ENCODE measurements at places on chromosomes 4 and X.
A peak's percentile ranks its signal among the peaks of the same experiment; 100 is the strongest.

GRCh38 chrX:115894087-115894486 is 276.5 kb upstream of the AGTR2 start:
- peak; percentile 12 for DNase-seq

- DNase-seq, result no peak
Observed at GRCh38 chrX:48465336-48465933, 4.6 kb downstream of the SLC38A5 start.

DNA sequence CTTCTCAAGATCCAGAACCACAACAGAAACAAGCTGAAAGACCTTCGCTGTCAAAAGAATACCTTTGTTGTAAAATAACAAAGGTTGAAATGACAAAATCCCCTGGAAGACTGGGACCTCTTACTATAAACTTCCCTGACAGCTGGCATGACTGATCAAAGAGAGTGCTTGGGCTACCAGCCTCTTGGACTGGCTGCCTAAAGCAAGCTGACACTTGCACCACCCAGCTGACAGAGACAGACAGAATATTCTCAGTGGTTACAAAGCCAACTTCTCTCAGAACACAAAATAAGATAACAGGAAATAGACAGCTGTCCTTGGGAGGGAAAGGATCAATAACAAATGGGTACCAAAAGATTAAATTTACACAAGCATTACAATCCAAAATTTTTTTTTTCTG is 241.7 kb upstream of the SPOCK3 start:
- DNase-seq, result no peak

DNA sequence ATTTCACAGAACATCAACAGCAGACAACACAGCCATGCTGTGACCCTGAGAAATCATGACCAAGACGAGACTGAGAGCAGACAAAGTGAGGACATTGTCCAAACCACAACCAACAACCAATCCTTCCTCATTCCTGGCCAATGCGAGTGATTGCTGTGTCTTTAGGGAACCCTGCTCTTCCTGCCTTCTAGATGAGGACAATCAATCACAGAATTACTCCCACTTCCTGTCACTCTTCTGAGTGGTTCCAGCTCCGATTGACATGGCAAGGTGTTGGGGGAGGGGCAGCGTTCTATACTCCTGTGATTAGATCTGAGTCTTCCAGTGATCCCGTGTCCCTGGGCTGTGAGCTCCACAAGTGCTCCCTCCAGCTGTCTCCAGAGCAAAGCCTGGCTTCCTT is 227.8 kb downstream of the STIM2 start:
- DNase-seq, result no peak

GRCh38 chr4:99100876-99101275 is 12.3 kb upstream of the ADH5 start:
- no peak for DNase-seq

GRCh38 chrX:9844936-9845577 is 58.8 kb downstream of the SHROOM2 start:
- DNase-seq, result no peak

DNA sequence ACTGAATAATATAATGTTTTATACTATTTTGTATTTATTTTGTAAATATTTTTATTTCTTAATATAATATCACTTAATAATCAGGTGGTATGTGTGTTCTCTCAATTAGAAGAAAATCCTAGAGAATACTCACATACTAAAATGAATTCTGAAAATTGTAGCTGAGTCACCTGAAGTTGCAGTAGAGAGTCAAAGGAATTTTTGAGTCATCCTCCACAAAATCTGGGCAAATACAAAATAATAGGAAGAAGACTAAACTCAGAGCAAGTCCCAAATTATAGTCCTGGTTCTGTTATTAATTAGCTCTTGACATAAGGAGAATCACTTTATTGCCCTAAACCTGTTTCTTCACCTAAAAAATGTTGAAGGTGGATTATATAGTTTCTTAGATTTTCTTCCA is 57.8 kb downstream of the SPATA4 start:
- DNase-seq, result peak; percentile 4

DNA sequence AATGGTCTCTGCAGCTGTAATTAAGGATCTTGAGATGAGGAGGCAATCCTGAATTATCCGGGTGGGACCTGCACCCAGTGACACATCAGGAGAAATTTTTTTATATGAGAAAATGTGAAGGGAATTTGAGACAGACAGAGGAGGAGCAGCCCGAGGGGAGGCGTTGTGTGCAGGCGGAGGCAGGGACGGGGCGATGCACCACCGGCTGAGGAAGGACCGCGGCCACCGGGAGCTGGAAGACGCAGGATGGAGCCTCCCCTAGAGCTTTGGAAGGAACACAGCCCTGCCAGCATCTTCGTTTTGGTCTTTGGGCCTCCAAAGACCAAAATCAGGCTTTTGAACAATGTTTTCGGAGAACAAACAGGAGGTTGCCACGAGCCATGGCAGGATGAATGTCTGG is 85.0 kb upstream of the ADRA2C start:
- no peak for DNase-seq

DNA sequence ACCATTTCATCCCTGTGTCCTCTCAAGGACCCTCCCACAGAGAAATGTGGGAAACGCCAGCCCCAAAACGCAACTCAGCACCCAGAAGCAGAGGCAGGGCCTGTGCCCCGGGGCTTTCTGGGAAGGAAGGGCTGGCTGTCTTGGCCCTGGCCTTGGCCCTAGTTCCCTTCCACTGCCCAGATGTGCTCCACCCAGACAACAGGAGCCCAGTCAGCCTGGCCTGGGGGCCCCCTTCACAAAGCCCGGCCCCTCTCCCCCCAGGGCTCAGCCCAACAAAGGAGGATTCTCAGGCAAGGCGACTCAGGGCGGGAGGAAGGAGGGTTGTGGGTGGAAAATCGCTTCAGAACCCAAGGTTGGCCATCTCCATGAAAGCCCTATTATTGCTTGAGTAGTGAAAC is 82.5 kb downstream of the PJA1 start:
- DNase-seq, result no peak

DNA sequence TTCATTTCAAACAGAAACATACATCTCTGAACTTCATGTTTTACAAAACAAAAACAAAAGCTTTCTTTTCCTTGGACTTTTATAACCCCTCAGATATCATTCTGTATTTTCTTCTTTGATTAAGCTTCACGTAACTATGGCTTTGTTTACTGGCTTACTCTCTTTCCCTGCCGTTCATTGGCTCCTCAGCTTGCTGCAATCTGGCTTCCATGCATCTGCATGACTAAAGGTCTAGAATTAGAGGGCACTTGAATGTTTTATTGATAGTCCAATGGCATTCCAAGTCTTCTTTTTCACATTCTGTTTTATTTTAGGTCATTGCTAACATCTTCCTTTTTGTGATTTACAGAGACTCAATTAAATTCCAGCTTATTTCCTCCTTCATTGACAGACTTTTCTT is 487.6 kb downstream of the GRXCR1 start:
- no peak for DNase-seq

DNA sequence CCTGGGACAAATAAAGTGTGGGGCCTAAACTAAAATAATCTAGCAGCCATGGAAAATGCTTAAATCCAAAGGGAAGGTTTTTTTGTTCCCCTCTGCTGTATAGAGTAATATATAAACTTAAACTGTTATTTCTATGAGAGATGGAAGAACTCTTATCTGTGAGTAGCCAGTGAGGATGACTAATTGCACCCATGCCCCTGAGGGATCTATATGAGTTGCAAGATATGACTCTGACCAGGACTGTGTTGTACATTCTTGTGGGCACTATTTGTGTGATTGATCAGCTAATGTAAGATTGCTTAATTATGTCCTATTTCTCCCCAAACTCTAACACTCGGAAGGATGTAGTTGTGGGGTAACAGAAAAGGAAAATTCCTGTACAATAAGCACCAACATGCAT is 35.2 kb upstream of the AMBN start:
- DNase-seq, result no peak

GRCh38 chr4:37816719-37817118 is 9.8 kb upstream of the PGM2 start:
- DNase-seq, result no peak

DNA sequence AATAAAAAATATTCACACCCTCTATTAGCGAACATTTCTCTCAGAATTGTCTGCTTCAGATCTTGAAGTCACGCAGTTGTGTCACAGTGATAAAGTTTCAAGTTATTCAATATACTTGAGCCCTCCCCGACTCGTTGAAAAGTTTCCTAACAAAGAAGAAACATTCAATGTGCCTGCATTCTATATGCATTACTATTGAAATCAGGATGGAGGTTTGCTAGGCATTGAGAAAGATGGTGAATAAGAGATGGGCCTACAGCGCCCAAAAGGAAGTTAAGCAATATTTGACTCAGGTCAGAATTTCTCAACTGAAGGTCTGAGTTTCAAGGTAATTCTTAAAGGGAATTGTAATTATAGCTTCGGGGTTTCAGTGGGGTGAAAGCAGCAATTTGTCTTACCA is 6.1 kb downstream of the TCEANC start:
- no peak for DNase-seq

- no peak for DNase-seq
Observed at GRCh38 chrX:120727911-120728310, 98.1 kb upstream of the C1GALT1C1 start.

DNA sequence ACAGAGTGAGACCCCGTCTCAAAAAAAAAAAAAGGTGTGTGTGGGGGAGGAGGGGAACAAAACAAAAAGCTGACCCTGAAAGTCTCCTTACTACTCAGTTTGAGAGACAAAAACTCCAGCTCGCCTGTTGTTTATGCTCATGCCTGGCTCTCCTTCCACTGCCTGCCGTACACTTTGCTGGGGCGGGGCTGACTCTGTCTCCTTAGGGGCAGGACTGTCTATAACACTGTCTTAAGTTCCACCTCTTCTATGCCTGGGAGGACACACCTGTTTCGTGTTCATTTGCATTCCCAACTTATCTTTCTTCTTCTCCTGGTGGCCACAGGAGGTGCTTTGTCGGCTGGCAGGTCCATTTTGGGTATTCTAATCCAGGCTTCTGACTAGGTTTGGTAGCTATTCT is 81.4 kb downstream of the MTNR1A start:
- no peak for DNase-seq

GRCh38 chrX:149267878-149268813 is 237.0 kb downstream of the IDS start:
- no peak for DNase-seq

GRCh38 chr4:77669946-77670590 is 64.4 kb downstream of the CXCL13 start:
- DNase-seq, result no peak

- peak; percentile 36 for DNase-seq
Observed at GRCh38 chr4:80361329-80361900, 25.9 kb downstream of the CFAP299 start.

GRCh38 chr4:2292646-2293108 is 30.8 kb upstream of the MXD4 start:
- DNase-seq, result no peak

DNA sequence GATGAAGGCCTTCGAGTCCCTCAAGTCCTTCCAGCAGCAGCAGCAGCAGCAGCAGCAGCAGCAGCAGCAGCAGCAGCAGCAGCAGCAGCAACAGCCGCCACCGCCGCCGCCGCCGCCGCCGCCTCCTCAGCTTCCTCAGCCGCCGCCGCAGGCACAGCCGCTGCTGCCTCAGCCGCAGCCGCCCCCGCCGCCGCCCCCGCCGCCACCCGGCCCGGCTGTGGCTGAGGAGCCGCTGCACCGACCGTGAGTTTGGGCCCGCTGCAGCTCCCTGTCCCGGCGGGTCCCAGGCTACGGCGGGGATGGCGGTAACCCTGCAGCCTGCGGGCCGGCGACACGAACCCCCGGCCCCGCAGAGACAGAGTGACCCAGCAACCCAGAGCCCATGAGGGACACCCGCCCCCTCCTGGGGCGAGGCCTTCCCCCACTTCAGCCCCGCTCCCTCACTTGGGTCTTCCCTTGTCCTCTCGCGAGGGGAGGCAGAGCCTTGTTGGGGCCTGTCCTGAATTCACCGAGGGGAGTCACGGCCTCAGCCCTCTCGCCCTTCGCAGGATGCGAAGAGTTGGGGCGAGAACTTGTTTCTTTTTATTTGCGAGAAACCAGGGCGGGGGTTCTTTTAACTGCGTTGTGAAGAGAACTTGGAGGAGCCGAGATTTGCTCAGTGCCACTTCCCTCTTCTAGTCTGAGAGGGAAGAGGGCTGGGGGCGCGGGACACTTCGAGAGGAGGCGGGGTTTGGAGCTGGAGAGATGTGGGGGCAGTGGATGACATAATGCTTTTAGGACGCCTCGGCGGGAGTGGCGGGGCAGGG is 568 bp downstream of the HTT start:
- DNase-seq, result peak; percentile 50

- peak; percentile 63 for DNase-seq
Observed at GRCh38 chr4:85084371-85085094, 118.0 kb upstream of the WDFY3 start.

Measured in kidney capillary endothelial cell (primary cell).